ENCODE measurements at places on chromosomes 13 and 19. TPM values are rescaled to one million over a fixed set of nuclear protein-coding genes. Genes with fewer than 3 reads are reported as not detected.

The OR10H1 gene
- not detected for polyA plus RNA-seq

The TMEM86B gene
- 69.0 TPM for polyA plus RNA-seq

The SLC25A41 gene
- 0.36 TPM for polyA plus RNA-seq

The FSD1 gene
- 5.1 TPM for polyA plus RNA-seq

The ZNF541 gene
- 0.19 TPM for polyA plus RNA-seq

The ZNF626 gene
- 16.7 TPM for polyA plus RNA-seq

The GPI gene
- polyA plus RNA-seq, result 159 TPM

The BAX gene
- polyA plus RNA-seq, result 129 TPM

The MAST1 gene
- 4.4 TPM for polyA plus RNA-seq

The EXOC3L2 gene
- polyA plus RNA-seq, result 1.7 TPM

The SULT2B1 gene
- polyA plus RNA-seq, result 1.0 TPM

The ZNF223 gene
- 16.9 TPM for polyA plus RNA-seq

The ATP4A gene
- not detected for polyA plus RNA-seq
